ENCODE measurements at places on chromosomes 2 and 18.

GRCh38 chr18:35430721-35431373 is 53.7 kb upstream of the ZNF396 start:
- DNase-seq = no peak

DNA sequence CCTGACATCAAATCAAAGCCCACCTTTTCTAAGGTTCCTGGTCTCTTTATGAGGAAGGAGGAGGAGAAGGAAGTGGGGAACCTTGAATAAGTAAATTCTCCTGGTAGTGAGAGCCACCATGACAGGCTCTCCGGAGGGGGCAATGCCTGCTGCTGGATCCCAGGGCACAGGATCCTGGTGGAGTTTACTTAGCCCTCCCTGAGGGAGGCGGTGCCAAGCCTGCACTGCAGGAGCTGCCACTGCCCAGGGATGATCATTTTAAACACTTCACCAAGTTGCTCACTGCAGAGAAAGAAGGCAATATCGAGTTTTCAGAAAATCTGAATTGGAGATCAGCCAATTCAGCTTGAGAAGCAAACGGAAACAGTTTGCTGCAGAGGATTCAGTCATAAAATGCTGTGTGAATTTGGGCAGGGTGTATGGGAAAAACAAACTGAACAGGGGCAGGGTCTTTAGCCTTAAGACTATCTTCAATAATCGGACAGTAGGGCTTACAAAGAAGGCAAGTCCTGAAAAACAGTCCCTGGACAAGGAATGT is 200.7 kb downstream of the RAD51AP2 start:
- DNase-seq = no peak

GRCh38 chr2:74979844-74980243 is 21.4 kb downstream of the POLE4 start:
- no peak for DNase-seq

GRCh38 chr2:18623782-18624181 is 34.4 kb upstream of the NT5C1B start:
- no peak for DNase-seq

DNA sequence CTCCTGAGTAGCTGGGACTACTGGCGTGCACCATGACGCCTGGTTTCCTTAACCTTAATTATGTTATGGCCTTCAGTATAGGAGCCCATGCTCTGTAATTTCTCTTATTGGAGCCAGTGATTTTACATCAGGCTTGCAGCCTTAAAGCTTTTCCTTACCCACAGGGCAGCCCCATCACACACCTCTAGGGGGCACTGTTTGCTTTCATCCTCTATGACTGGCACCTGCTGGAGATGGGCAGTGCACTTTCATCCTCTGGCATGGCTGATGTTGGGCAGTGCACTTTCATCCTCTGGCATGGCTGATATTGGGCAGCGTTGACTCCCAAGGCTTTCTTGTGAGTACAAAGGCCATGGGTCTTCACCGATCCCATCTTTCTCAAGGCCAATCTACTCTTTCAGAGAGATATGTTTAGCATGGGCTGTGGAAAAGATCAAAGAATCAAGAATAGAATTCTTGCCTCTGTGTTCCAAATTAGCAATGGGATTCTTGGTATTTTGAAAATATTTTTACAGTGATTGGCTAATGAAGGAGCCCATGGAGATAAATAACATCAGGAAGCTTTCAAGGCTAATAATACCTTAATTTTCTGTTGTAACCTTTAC is 80.7 kb upstream of the MEX3C start:
- DNase-seq = peak; percentile 48

GRCh38 chr2:150485871-150486538 is 1.5 kb downstream of the RND3 start:
- DNase-seq = peak; percentile 58

DNA sequence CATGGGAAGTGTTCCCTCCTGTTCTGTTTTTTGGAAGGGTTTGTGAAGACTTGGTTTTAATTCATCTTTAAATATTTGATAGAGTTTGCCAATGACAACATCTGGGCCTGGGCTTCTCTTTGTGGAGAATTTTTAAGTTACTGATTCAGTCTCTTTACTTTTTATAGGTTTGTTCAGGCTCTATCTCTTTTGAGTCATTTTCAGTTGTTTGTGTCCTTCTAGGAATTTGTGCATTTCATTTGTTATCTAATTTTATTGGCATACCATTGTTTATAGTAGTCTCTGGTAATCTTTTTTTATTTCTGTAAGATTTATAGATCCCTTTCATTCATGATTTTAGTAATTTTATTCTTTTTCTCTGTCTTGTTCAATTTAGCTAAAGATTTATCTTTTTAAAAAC is 14.6 kb downstream of the SCLY start:
- no peak for DNase-seq

- peak; percentile 60 for DNase-seq
Observed at GRCh38 chr2:44942304-44943030, 965 bp downstream of the SIX3 start.

- no peak for DNase-seq
Observed at GRCh38 chr2:132943829-132944228, 273.8 kb upstream of the LYPD1 start.
